ENCODE measurements at places on chromosomes 3 and 15.

GRCh38 chr3:25900161-25900560, 110.3 kb downstream of the OXSM start:
- DNase-seq = no peak

DNA sequence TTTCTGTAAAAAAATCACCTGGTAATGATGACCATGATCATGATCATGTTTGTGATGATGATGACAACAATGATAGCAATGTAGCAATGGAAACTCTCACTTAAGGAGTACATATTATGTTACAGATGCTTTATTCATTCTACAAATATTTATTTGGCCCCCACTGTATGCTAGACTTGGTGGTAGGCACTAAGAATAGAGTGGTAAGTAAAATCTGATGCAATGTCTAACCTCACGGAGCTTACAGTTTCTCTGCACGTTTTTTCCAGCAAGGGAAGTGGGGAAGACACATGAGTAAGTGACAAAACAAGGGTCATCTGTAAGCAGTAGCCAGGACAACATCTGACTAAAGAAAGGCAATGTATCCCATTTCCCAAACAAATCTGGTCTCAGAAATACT, 199.4 kb upstream of the MRPL3 start:
- no peak for DNase-seq

DNA sequence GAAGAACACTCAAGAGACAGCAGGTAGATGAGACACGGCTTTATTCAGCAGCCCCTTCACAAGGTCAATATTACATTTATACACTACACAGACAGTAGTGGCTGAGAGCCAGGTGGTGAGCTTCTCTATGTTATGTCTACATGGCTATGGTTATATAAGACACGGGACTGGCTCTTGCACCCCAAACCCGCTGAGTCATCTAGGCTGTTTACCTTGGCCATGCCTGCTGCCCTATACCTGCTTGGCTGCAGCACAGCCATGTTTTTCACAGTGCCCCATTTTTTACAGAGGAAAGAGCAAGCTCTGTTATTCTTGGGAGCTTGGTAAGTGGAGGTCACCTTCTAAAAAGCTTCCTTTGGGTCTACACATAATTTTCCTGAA, 231.6 kb downstream of the IGSF11 start:
- no peak for DNase-seq

GRCh38 chr3:50323614-50324199, 1.2 kb upstream of the HYAL2 start:
- DNase-seq = no peak

All from NCI-H187 treated with DMSO at 0.1 percent for 48 hours (cell line).